Activated CD4-positive, alpha-beta memory T cell treated with anti-CD3 and anti-CD28 coated beads, Interleukin-2, amount 10 ng/mL, durations not matched to agents 7 days and 5 days (primary cell): ENCODE measurements at places on chromosomes 7 and 10. TPM values are rescaled to one million over a fixed set of nuclear protein-coding genes. Genes with fewer than 3 reads are reported as not detected.

DNA sequence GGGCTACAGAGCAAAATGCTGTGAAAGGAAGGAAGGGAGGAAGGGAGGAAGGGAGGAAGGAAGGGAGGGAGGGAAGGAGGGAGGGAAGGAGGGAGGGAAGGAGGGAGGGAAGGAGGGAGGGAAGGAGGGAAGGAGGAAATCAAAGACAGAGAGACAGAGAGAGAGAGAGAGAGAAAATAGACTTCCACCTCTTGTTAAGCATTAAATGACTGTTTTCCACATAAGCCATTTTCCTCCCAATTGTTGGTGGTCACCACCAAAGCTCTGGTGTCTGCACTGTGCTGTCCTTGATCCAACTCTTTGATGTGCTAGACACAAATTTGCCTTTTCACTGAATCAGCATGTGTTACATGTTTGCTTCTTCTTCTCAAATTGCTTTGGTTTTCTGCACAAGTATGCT is 90.7 kb upstream of the INHBA start:
- no peak for DNase-seq

GRCh38 chr10:67015225-67015624 is 89.4 kb downstream of the LRRTM3 start:
- no peak for DNase-seq

DNA sequence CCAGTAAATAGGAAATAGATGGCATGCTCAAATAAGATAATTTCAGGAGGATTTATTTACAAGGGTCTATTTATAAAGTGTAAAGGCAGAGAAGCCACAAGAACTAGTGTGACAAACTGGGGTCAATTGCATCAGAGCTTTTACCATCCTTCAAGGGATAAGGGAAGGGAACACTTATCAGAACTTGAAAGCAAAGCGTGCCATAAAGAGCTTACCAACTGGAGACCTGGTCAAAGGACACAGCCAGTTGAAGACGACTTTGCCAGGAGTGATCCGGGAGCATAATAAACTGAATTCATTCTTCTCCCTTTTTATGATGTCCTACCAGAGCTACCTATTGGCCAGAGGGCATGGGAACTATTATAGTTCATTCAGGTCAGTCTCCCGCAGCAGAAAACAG is 3.2 kb upstream of the PPP1R3A start:
- DNase-seq: no peak

- no peak for DNase-seq
Observed at GRCh38 chr10:129850790-129851189, 113.3 kb downstream of the EBF3 start.

The PNLIPRP2 gene
- not detected for total RNA-seq
